ENCODE measurements at places on chromosomes 6 and 20. TPM values are rescaled to one million over a fixed set of nuclear protein-coding genes. Genes with fewer than 3 reads are reported as not detected.

The COL12A1 gene
- total RNA-seq = 17.1 TPM

The ZC2HC1B gene
- total RNA-seq = not detected

The NRSN1 gene
- not detected for total RNA-seq

The KAT14 gene
- total RNA-seq = 11.9 TPM

The DAAM2 gene
- total RNA-seq = 0.24 TPM

The HTR1B gene
- 0.24 TPM for total RNA-seq

The FAM162B gene
- total RNA-seq = not detected

The ZNF337 gene
- 15.6 TPM for total RNA-seq

The HAO1 gene
- not detected for total RNA-seq

The FOXA2 gene
- 4.8 TPM for total RNA-seq

The MUC21 gene
- under 0.01 TPM for total RNA-seq

The TTLL9 gene
- total RNA-seq = not detected

The VGLL2 gene
- not detected for total RNA-seq

The TMEM200A gene
- total RNA-seq = under 0.01 TPM

The FBXO5 gene
- 1.7 TPM for total RNA-seq

The VNN1 gene
- total RNA-seq = 1.2 TPM

The NOX3 gene
- not detected for total RNA-seq

The CDKN1A gene
- total RNA-seq = 499 TPM

The GUCA1A gene
- not detected for total RNA-seq

The CNPY3 gene
- total RNA-seq = 16.2 TPM

The JAG1 gene
- 205 TPM for total RNA-seq

The PLN gene
- not detected for total RNA-seq

The TSHZ2 gene
- total RNA-seq = 2.2 TPM

The CALHM4 gene
- not detected for total RNA-seq

The MUCL3 gene
- total RNA-seq = not detected

The TMEM74B gene
- 2.4 TPM for total RNA-seq

The EPPIN gene
- total RNA-seq = not detected

The MUC22 gene
- not detected for total RNA-seq

The CDH4 gene
- total RNA-seq = 2.4 TPM

The RTEL1 gene
- total RNA-seq = 5.3 TPM

The ZKSCAN3 gene
- 3.1 TPM for total RNA-seq

The SLC17A9 gene
- 0.43 TPM for total RNA-seq

The RIMS4 gene
- under 0.01 TPM for total RNA-seq

The ARFGEF3 gene
- 8.3 TPM for total RNA-seq

The FLRT3 gene
- 13.5 TPM for total RNA-seq

The NAPB gene
- 6.4 TPM for total RNA-seq

The CST2 gene
- total RNA-seq = not detected

The SEC23B gene
- 73.5 TPM for total RNA-seq

The RBPJL gene
- not detected for total RNA-seq

The FILIP1 gene
- total RNA-seq = under 0.01 TPM

The FKBP1C gene
- under 0.01 TPM for total RNA-seq

The BCLAF1 gene
- 60.7 TPM for total RNA-seq

The ZNF133 gene
- 29.9 TPM for total RNA-seq

The ARHGAP40 gene
- total RNA-seq = 0.64 TPM

The LKAAEAR1 gene
- total RNA-seq = not detected

The PTPRT gene
- total RNA-seq = under 0.01 TPM

The PI16 gene
- total RNA-seq = not detected

The PTCRA gene
- total RNA-seq = not detected

The SLC22A7 gene
- not detected for total RNA-seq

The REM1 gene
- not detected for total RNA-seq

The SIRPD gene
- not detected for total RNA-seq

The PDSS2 gene
- 13.9 TPM for total RNA-seq

Data from tracheal epithelial cell (primary cell).